ENCODE measurements at places on chromosomes 3 and 15. TPM values are rescaled to one million over a fixed set of nuclear protein-coding genes. Genes with fewer than 3 reads are reported as not detected.

The PLS1 gene
- 11.1 TPM for total RNA-seq

The PAQR5 gene
- 93.4 TPM for total RNA-seq

The GABRR3 gene
- total RNA-seq, result not detected

The FANCD2OS gene
- not detected for total RNA-seq

The ROPN1B gene
- total RNA-seq, result not detected

The ZIC4 gene
- total RNA-seq, result not detected

The SYNM gene
- total RNA-seq, result 28.6 TPM

The SCN11A gene
- total RNA-seq, result 0.01 TPM

The PTH1R gene
- total RNA-seq, result 0.72 TPM

The PLIN1 gene
- 0.06 TPM for total RNA-seq

The TRA2B gene
- 180 TPM for total RNA-seq

The LRTM1 gene
- total RNA-seq, result not detected

The SSR3 gene
- total RNA-seq, result 207 TPM
